Mesenchymal stem cell (in vitro differentiated cells and primary cell): ENCODE measurements at places on chromosomes 7 and 10.

DNA sequence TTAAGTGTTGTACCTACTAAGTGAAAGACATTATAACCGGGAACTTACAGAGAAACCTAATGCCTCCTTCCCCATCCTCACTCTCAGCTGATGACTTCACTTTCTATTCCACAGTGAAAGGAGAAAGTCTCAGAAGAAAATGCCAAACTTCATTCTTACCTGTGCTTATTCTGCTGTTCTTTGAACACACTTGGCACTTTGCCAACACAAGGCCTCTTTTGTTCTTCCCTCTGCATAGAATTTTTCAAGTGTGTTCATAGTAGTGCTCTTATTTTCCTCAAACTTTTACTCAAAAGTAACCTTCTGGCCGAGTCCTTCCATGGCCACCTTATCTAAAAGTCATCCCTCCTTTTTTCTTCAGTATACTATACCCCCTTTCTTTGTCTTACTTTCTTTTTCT is 59.4 kb upstream of the ETV1 start:
- no peak overlapping the region for H3K4me3 ChIP-seq
- no peak overlapping the region for H3K27ac ChIP-seq
- H3K27me3 ChIP-seq, result no peaks in the 10 kb centered on the region
- DNase-seq, result peak; percentile 1

GRCh38 chr7:91929463-91929862 is 11.2 kb upstream of the AKAP9 start:
- H3K4me3 ChIP-seq, result no peak overlapping the region
- no peaks in the 10 kb centered on the region for H3K27me3 ChIP-seq
- H3K4me1 ChIP-seq, result no peaks in the 10 kb centered on the region
- H3K36me3 ChIP-seq, result no peaks in the 10 kb centered on the region
- no peak for DNase-seq

DNA sequence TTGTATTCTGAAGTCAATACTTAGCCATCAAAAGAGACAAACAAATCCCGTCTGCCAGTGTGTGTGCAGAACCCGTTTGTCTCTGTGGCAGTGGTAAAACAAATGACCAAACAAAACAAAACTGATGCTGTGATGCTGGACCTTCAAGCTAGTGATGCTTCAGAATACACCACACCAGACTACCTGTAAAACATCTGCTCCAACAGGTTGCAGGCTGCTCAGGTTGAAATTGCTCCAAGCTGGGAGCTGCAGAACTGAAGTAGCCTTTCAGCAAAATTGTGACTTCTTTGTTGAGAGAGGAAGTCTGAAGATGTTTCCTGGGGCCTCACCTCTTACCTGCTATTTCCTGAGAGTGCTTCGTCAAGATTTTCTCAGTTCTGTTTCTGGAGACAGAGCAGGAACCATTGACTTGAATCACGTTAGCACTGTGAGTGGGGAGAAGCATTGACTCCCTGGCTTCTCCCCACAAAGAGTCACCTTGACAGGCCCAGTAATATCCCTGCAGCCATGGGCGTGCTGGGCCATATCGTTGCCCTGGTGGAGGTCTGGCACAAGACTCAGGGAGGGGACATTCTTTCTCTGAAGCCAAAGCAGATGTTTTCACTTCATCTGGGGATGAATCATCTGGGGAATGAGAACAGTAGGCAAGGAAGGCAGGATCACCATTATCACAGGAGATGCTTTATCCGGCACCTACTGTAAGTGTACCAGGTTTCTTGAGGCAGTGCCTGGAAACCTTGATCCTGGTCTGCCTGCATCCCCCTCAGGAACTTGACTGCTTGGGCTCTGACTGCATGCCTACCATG is 80.2 kb downstream of the RBM20 start:
- H3K4me1 ChIP-seq, result peaks cover 5% of the 10 kb centered on the region
- H3K36me3 ChIP-seq, result no peaks in the 10 kb centered on the region
- H3K4me3 ChIP-seq, result no peak overlapping the region
- H3K27ac ChIP-seq, result no peak overlapping the region
- H3K27me3 ChIP-seq, result no peaks in the 10 kb centered on the region

DNA sequence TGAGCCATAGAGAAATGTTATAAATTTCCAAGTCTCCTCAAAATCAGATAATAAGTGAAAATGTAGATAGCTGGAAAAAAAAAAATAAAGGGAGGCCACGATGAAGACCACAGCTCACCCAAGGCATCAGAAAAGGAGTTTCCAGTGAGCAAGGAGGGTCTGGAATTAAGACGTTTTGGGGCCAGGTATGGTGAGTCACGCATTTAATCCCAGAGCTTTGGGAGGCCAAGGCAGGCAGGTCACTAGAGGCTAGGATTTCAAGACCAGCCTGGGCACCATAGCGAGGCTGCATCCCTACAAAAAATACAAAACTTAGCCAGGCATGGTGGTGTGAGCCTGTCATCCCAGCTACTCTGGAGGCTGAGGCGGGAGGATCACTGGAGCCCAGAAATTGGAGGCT is 65.5 kb downstream of the ASB13 start:
- no peaks in the 10 kb centered on the region for H3K27me3 ChIP-seq
- H3K36me3 ChIP-seq, result no peaks in the 10 kb centered on the region
- peaks cover 14% of the 10 kb centered on the region for H3K4me1 ChIP-seq
- no peak for DNase-seq
- H3K4me3 ChIP-seq, result no peak overlapping the region

GRCh38 chr10:93799155-93799708 is 41.5 kb downstream of the LGI1 start:
- H3K4me3 ChIP-seq, result no peak overlapping the region
- no peaks in the 10 kb centered on the region for H3K4me1 ChIP-seq
- H3K27me3 ChIP-seq, result peaks cover 33% of the 10 kb centered on the region
- no peaks in the 10 kb centered on the region for H3K36me3 ChIP-seq
- no peak overlapping the region for H3K27ac ChIP-seq

GRCh38 chr10:1256432-1256725 is 200.2 kb downstream of the WDR37 start:
- H3K27ac ChIP-seq, result no peak overlapping the region
- DNase-seq, result no peak
- peaks cover 2% of the 10 kb centered on the region for H3K4me1 ChIP-seq
- no peaks in the 10 kb centered on the region for H3K27me3 ChIP-seq

GRCh38 chr7:51346126-51346525 is 29.5 kb upstream of the COBL start:
- peaks cover 1% of the 10 kb centered on the region for H3K4me1 ChIP-seq
- H3K4me3 ChIP-seq, result no peak overlapping the region
- no peak for DNase-seq
- no peaks in the 10 kb centered on the region for H3K36me3 ChIP-seq

GRCh38 chr7:83782628-83783027 is 133.7 kb upstream of the SEMA3E start:
- no peaks in the 10 kb centered on the region for H3K36me3 ChIP-seq
- no peak overlapping the region for H3K27ac ChIP-seq
- H3K4me1 ChIP-seq, result no peaks in the 10 kb centered on the region
- DNase-seq, result peak; percentile 5
- H3K27me3 ChIP-seq, result peaks cover 22% of the 10 kb centered on the region

DNA sequence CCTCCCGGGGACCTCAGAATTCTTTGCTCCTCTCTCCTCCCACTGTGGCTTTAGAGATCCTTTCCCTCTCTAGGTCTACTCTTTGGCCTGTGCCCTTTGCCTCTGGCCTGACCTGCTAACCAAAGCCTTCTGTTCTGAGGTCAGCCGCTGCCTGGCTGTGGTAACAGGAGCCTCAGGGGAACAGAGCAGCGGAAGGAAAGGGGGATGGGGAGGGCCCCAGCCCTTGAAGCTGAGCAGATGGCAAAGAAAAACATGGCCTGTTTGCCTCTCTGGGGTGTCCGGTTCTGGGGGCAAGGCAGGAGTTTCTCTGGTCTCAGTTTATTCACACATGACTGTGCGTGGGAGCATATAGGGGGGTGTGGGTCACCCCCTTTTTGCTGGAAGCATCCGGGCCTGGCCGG is 28.2 kb downstream of the COL26A1 start:
- H3K4me3 ChIP-seq, result no peak overlapping the region
- no peaks in the 10 kb centered on the region for H3K36me3 ChIP-seq
- H3K27me3 ChIP-seq, result peaks cover 63% of the 10 kb centered on the region
- DNase-seq, result peak; percentile 57
- H3K4me1 ChIP-seq, result peaks cover 15% of the 10 kb centered on the region

- peaks cover 6% of the 10 kb centered on the region for H3K4me1 ChIP-seq
- no peaks in the 10 kb centered on the region for H3K36me3 ChIP-seq
- H3K27ac ChIP-seq, result no peak overlapping the region
- H3K27me3 ChIP-seq, result no peaks in the 10 kb centered on the region
- no peak for DNase-seq
Measured at GRCh38 chr10:29788113-29788512, 153.3 kb upstream of the SVIL start.

DNA sequence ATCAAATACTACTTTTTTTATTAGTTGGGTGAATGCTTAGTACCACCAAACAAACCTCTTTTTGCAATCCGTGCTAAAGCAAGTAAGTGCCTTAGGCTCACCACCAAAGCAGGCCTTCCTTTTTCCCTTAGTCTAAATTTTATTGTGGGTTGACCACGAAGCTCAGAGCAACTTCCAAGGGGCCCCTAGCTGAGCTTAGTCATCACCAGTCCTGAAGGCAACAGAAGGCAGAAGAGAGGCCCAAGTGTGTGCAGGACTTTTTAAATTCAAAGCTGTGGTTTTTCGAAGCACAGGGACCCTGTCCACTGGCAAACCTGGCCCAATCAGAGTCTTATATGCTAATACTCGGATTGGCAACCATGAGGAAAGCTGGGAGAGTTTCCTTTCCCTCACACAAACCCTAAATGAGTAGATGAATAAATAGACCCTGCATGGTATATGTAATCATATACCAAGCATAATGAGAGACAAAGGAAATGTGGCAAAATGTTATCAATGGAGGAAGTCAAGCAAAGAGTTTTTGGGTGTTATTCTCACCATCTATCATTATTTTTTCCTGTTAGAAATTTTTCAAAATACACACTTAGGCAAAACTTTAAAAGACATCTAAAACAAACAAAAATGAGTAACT is 453.2 kb upstream of the GALNT17 start:
- peaks cover 2% of the 10 kb centered on the region for H3K4me1 ChIP-seq
- peak; percentile 37 for DNase-seq
- H3K27me3 ChIP-seq, result no peaks in the 10 kb centered on the region
- H3K36me3 ChIP-seq, result no peaks in the 10 kb centered on the region
- no peak overlapping the region for H3K4me3 ChIP-seq
- H3K27ac ChIP-seq, result no peak overlapping the region

- peaks cover 35% of the 10 kb centered on the region for H3K36me3 ChIP-seq
- no peak overlapping the region for H3K4me3 ChIP-seq
- no peak overlapping the region for H3K27ac ChIP-seq
- no peak for DNase-seq
Measured at GRCh38 chr7:2141651-2142050, 91.1 kb downstream of the MAD1L1 start.

DNA sequence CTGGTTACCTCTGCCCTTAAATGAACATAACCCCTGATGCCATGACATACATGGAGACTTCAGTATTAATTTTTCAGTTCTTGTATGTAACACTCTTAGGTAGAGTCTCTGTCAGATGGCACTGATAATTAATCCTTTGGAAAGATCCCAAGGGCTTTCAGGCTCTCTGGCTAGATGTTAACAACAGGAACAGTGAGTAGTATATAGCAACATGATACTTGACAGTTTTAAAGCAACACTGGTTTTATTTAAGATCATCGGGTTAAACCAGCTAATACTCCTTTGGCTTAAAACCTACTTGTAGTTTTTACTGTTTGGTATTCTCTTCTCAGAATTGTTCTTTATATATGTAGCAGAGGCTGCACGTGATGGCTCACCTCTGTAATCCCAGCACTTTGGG is 27.3 kb downstream of the AHCYL2 start:
- no peaks in the 10 kb centered on the region for H3K4me1 ChIP-seq
- no peak for DNase-seq

- no peak for DNase-seq
- peaks cover 7% of the 10 kb centered on the region for H3K4me1 ChIP-seq
- H3K36me3 ChIP-seq, result peaks cover 7% of the 10 kb centered on the region
- no peaks in the 10 kb centered on the region for H3K27me3 ChIP-seq
- H3K27ac ChIP-seq, result no peak overlapping the region
Measured at GRCh38 chr10:13291821-13292773, 7.8 kb downstream of the PHYH start.

- no peak for DNase-seq
- H3K27me3 ChIP-seq, result peaks cover 5% of the 10 kb centered on the region
- H3K4me1 ChIP-seq, result no peaks in the 10 kb centered on the region
- no peak overlapping the region for H3K4me3 ChIP-seq
- H3K27ac ChIP-seq, result no peak overlapping the region
Measured at GRCh38 chr7:155276800-155277375, 20.8 kb upstream of the INSIG1 start.

GRCh38 chr10:16832351-16833080 is 15.3 kb upstream of the RSU1 start:
- no peaks in the 10 kb centered on the region for H3K27me3 ChIP-seq
- peaks cover 11% of the 10 kb centered on the region for H3K4me1 ChIP-seq
- peak; percentile 28 for DNase-seq
- peak overlapping the region; percentile 88 for H3K27ac ChIP-seq
- H3K36me3 ChIP-seq, result no peaks in the 10 kb centered on the region
- H3K4me3 ChIP-seq, result no peak overlapping the region

DNA sequence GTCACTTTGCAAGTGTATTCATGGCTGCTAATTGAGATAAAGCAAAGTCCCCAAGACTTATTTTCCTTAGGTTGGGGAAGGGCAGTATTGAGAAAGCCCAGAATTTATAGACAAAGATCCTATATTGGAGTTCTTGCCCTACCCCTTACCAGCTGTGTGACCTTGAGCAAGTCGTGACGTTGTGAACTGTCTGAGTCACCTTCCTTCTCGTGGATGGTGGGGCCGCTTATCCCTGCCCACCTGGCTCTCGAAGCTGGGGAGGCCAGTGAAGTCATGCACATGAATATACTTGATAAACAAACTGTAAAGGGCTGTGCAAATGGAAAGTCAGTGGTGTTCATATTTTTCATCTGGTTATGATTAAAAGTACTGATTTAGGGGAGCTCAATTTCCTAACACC is 127.4 kb downstream of the TACC2 start:
- peaks cover 30% of the 10 kb centered on the region for H3K4me1 ChIP-seq
- no peak overlapping the region for H3K4me3 ChIP-seq
- no peaks in the 10 kb centered on the region for H3K27me3 ChIP-seq
- H3K27ac ChIP-seq, result no peak overlapping the region
